ENCODE measurements at places on chromosomes 3 and 15.

DNA sequence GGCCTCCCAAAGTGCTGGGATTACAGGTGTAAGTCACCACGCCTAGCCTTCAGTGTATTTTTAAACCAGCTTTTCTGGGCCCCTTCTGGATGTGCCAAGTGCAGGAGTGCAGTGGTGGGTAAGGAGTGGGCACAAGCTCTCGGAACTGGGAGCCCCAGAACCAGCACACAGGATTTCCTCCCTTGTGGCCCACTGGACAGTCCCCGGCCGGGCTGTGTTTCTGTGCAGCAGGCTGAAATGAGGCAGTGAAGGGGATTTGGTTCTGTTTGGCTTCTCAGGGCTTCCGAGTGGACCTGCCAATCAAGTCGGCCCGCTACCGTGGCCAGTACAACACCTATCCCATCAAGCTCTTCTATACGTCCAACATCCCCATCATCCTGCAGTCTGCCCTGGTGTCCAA is 14.4 kb downstream of the SEC61A1 start:
- DNase-seq = no peak

DNA sequence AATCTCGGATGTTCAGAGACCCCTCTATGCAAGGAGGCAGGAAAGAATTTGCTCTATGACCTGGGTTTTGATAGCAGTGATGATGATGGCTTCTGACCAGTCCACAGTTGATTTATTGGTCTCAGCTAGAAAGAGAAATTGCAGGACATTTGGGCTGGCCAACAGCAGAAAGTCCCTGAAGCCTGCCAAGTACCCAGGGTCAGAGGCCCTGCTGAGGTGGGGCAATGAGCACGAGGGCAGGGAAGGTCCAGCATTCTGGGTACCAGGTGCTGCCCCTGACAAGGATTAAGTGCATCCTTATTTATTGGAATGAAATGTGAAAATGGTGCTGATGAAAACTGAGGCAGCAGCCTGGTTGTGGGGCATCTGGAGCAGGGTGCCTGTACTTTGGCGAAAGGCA is 19.8 kb downstream of the C3orf62 start:
- DNase-seq = no peak

- DNase-seq = no peak
These were observed 463.1 kb upstream of the NECTIN3 start for GRCh38 chr3:110608566-110608965.

DNA sequence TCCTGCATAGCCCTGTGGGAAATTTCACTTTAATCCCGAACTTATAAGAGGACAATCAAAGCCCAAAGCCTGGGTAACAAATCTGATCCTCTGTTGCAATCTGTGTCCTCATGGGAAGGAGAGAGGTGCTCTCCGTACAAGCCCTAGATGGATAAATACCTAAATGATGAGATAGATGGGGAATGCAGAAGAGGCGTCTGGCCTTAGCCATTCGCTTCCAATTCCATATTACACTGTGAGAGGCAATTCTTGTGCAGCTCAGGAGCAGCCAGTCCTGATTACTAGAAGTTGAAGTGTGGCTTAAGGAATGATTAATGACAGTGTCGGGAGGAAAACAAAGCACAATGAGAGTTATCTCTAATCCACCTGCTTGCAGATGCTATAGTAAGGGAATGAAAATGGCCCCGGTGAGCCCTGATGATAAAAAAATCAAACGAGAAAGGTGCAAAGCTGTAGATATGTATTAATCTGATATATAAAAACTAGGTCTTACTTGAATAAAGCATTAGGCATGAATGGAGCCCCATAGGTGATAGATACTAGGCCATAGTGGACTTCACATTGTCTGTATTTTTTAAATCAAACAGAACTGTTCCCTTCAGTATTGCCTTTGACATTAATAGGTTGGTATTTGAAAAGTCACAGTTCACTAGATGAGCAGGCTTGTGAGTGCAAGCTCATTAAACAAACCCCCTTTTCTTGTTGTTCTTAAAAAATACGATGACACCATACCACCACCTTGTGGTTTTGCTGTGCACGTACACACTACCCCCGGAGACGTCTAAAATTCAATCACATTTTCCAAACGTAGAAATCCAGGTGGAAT is 54.2 kb upstream of the TMCO5A start:
- no peak for DNase-seq

GRCh38 chr15:35000511-35000910 is 12.4 kb upstream of the ZNF770 start:
- DNase-seq = no peak

DNA sequence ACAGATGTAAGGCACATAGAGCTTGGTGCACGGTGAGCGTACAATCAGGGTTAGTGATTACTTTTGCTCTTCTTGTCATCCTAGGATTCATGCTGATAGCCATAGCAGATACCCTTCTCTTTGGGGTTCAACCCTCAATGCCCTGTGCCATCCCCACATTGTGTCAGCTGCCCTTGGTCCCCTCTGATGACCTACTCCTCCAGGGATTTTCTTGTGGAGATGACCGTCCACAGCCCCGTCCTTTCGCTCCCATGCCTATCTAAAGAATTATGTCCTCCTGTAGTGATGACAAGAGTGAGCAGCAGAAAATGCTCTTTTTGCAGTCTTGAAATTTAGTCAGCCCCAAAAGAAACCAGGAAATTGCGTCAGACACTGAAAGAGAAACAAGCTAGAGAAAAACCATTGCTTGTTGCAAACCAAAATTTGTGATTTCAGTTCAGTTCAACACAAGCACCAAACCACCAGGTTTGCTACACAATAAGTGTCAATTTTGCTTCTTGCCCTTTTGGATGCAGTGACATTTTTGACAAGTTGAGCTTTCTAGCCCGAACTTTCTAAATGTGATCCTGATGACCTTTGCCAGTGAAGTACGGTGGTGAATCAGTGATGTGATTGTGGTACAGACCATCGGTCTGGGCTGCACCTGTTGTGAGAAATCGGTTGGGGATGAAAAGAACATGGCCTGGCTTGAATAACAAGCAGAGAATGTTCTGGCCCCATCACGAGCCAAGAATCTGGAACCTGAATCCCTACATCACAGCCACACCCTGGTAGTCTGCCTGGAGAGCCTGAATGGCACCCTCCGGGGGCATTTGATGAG is 41.3 kb downstream of the CMTM7 start:
- peak; percentile 78 for DNase-seq

DNA sequence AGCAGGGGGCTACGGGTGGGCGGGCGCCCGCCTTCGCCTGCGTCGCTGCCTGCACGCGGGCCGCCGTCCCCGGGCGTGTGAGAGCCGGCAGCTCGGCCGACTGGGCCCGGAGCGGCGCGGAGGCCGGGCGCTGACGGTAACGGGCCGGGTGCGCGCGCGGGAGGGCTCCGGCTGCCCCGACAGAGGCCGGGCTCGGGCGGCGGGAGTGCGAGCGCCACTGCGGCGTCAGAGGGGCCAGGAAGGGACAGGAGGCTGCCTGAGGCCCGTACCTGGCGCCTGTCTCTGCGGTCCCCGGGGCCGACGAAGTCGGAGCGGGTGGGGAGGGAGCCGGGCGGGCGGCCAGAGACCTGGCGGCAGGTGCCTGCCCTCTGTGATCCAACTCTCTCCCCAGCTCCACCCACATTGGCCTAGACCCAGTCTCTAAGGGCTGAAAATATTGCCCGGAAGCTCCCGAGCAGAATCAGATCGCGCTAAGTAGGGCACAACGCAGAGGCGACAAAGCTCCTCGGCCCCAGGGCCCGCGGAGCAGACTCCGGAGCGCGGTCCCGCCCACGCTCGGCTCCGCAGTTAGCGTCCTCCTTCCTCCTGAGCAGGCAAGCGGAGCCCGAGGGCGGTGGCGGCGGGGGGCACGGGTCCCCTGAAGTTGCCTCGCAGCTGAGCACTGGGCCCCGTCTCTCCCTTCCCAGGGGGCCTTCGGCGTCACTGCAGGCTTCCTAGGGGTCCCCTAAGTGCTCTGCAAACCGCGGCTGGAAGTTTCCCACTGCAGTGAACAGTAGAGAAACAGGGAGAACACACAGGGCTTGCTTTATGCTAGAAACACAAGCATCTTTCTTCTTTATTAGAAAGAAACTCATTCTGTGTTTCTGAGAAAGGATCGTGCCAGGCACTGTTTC is at the start of gene MAN2A2:
MAN2A2 (plus strand) TSS at position 463 of the 893 bp plus-strand sequence. CDS start 906 bp downstream, outside the sequence.
- peak; percentile 73 for DNase-seq

- DNase-seq = peak; percentile 18
These were observed 54.8 kb downstream of the UBP1 start for GRCh38 chr3:33385423-33385822.

GRCh38 chr3:156978481-156978961 is 152.4 kb downstream of the LEKR1 start:
- DNase-seq = no peak

DNA sequence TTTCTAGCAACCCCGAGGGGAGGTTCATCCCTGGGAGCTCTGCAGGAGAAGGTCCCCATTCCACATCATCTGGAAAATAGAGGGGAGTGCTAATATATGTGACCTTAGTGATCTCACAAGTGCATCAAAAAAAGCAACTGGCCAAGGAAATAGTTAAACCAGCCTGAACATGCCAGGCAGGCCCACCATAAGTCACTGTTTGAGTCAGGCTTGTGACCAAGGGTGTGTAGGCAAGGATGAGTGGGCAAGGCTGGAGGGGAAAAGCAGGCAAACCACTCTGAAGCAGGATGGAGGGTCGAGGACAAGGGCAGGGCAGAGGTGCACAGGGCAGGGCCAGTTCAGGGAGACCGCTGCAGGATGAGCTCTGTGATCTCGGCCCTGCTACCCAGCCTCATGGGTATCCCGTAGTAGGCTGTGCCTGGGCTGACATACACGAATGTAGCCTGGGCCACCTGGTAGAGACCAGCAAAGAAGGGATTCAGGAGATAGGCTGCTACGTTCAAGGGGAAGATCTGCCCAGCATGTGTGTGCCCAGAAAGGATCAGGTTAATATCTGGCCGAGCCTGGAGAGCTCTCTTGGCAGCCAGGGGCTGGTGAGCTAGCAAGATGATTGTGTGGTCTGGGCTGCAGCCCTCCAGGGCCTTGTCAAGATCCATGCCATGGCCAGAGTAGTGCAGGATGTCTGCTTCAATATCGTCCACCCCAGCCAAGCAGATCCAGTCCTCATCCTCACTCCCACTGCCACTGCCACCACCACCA is 4.3 kb downstream of the GLB1 start:
- no peak for DNase-seq

DNA sequence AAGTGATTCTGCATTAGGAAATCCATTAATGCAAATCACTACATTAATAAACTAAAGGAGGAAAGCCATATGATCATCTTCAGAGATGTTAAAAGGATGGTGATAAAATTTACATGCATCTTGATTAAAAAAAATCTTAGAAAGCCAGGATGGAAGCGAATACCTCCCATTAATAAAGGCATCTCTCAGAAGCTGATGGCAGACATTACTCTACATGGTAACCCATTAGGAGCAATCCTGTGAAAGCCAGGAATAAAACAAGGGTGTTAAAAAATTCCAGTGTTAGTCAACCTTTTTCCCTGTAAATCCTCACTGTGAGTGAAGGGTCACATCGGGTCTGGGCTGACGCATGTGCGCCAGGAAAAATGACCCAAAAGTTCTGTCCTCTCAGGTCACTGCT is 25.5 kb downstream of the NSMCE3 start:
- no peak for DNase-seq

DNA sequence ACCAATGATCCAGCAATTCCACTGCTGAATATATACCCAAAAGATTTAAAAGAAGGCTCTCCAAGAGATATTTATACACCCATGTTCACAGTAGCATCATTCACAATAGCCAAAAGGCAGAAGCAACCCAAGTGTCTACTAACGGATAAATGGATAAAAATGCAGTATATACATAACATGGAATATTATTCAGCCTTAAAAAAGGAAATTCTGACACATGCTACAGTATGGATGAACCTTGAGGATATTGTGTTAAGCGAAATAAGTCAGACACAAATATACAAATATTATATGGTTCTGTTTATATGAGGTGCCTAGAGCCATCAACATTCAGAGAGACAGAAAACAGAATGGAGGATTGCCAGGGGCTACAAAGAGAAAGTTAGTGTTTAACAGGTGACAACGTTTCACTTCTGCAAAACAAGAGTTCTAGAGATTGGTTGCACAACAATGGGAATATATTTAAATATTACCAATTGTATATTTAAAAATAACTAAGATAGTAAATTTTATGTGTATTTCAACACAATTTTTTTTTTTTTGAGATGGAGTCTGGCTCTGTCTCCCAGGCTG is 69.4 kb downstream of the STAG1 start:
- no peak for DNase-seq

GRCh38 chr3:41881233-41881821 is 80.6 kb downstream of the ULK4 start:
- no peak for DNase-seq

DNA sequence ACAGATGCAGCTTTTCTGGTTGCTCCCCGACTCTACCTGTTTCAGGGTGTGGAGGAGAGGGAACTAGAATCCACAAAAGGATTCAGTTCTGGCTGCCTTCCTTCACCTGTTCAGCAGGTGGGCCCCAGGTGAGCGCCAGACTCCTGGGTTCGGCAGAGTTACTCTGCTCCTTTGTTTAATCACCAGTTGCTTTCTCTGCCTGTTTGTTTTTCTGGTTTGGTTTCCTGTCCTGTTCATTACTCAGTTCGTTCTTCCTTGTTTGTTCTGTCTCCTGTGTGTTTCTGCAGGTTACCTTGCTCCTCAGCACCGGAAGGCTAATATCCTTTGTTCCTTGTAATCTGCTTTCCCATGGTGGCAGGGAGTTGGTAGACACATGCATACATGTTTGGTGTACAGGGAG is 508.5 kb upstream of the ATP11B start:
- no peak for DNase-seq

DNA sequence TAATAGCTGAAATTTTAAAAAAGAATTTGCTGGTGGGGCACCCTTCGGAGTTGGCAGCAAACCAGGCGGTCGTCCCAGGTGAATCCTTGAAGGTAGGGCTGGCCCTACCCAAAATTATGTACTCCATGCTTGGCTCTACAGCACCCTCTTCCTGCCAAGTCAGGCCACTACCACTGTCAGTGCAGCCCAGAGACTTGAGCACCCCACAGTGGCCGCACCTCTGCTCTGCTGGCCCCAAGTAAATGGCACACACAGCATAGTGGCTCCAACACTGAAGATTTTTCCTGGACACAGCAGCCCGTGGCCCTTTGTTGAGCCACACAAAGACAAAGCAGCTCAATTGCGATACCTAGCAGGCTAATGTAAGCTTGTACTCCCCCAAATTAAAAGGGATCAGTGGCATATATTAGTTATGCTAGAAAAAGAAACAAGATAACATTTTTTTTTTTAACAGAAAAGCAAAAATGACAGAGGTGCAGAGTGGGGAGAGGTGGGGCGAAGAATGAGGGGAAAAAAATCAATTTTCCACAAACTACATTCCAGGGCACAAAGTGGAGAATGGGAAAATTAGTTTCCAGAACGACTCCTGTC is 250.5 kb downstream of the UACA start:
- peak; percentile 70 for DNase-seq

- no peak for DNase-seq
These were observed 13.3 kb upstream of the CHD2 start for GRCh38 chr15:92886815-92887214.

GRCh38 chr15:52261498-52262242 is 33.9 kb downstream of the MYO5C start:
- DNase-seq = peak; percentile 63

- no peak for DNase-seq
These were observed 99.5 kb downstream of the MAP4 start for GRCh38 chr3:47916696-47917095.

GRCh38 chr3:188064831-188065493 is 89.0 kb upstream of the LPP start:
- no peak for DNase-seq

Data from CD4-positive, alpha-beta T cell treated with Interferon alpha-2 for 1 hour (primary cell).